Activated CD4-positive, CD25-positive, alpha-beta regulatory T cell treated with anti-CD3 and anti-CD28 coated beads, Interleukin-2, amount 50 U/mL, for 72 hours (primary cell): ENCODE measurements at places on chromosomes 1 and 21.

GRCh38 chr1:29197590-29197924 lies 15.9 kb upstream of the SRSF4 start:
- DNase-seq: no peak

DNA sequence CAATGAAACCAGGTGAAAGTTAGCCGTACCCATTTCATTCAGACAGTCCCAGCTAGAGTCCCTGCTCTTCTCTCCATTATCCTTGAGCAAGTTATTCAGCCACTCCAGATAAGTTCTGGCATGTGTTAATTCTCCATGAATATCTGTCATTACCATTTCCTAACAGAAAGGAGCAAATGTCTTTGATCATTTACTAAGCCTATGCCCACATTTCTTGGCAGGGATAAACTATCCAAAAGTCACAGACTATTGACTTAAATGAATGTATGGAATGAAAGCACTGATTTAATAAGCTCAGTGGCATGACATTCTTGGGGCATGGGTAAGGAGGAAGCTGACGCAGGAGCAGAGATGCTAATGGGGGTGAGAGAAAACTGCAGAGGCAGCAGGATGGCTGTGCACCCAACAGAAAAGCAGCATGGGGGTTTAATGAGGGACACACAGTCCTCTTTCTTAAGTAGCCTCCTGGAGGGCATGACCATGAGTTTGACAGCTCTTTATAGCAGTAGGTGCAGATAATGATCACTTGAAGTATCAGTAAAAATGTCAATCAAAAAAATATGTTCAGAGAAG lies 17.6 kb upstream of the DHCR24 start:
- DNase-seq: no peak

GRCh38 chr1:3026581-3027391 lies 5.5 kb downstream of the ACTRT2 start:
- peak; percentile 13 for DNase-seq

GRCh38 chr1:14876747-14877146 lies 276.8 kb upstream of the TMEM51 start:
- no peak for DNase-seq

DNA sequence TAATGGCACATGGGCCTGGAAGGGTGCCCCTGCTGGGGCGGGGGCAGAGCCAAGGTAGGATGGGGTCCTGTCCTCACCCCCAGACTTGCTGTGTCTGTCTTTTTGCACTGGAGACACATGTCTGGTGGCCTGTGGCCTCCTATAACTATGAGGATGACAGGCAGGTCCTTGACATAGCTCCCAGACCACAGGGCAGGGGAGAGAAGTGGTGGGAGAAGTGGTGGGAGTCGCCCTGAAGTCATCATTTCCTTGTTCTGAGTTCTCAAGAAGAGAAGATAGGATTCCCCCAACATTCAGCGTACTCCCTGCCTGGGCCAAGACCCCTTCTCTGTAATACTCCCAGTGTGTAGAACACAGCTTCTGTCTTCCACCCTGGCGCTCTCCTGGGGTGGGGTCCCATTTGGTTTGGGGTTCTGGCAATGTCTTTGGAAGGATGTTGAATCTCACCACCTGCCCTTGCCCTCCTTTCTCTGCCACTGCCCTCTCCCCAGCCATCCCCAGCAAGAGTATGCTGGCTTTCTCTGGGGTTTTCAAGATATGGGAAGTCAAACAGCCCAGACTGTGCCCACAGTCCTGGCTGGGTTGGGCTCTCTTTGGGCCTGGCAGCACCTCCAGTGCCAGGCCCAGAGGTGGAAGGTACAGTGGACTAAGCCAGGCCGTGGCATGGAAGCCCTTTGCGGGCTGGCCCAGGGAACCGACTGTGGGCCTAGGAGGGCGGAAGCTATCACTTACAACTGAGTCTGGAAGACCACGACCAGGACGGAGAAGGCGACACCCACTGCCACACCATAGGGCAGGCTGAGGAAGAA lies 19.4 kb downstream of the SLC26A9 start:
- DNase-seq: peak; percentile 8

- no peak for DNase-seq
Observed at GRCh38 chr1:95321531-95321930, 87.5 kb downstream of the RWDD3 start.

- DNase-seq: no peak
Observed at GRCh38 chr1:154453161-154453560, 48.0 kb downstream of the IL6R start.

DNA sequence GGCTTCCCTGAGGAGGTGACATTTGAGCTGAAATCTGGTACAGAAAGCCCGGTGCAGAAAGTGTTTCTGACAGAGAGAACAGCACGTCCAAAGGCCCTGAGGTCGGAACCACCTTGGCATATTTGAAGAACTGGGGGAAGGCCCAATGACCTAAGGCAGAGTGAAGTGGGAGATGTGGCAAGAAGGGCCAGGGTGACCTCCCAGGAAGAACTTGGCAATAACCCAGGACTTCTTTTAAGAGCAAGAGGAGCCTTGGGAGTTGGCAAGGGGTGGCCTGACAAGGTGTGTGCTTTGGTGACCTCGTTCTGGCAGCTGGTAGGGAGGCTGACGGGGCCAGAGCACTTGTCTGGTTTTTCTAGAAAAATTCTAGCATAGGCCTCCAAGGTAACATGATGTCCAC lies 23.4 kb downstream of the TTC39A start:
- no peak for DNase-seq

DNA sequence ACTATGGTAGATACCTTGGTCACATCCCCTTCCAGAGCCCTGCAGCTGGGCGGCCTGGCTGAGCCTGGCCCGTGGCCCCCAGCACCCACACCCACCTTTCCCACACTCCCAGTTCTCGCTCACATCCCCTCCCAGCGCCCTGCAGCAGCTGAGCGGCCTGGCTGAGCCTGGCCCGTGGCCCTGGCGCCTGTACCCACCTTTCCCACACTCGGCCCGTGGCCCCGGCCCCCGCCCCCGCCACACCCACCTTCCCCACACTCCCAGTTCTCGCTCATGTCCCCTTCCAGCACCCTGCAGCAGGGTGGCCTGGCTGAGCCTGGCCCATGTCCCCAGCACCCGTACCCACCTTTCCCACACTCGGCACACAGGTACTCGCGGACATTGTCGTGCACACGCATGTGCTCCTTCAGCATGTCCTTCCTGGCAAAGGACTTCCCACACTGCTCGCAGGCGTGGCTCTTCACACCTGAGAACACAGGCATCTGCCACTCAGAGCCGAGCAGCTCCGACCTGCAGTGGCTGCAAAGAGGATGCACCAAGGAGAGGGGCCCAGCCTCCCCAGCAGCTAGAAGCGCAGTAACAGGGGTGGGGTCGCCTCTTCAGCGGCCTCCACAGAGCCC lies 52.5 kb upstream of the RIPK4 start:
- DNase-seq: no peak

DNA sequence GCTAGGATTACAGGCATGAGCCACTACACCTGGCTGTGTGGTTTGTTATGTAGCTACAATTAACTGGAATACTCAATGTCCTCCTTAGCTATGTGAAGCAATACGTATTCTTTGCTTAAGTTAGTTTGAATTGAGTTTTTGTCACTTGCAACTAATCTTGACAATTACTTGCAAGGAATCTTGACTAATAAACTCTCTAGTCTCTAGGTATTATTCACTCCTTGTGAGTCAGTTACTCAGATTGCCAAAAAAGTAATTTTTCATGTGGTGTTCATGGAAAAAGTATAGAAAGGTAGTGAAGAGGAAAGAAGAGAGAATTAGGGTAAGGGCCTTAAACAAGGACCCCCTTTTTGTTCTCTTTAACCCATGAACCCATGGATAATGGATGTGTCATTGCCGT lies 7.6 kb upstream of the SNX27 start:
- DNase-seq: no peak

DNA sequence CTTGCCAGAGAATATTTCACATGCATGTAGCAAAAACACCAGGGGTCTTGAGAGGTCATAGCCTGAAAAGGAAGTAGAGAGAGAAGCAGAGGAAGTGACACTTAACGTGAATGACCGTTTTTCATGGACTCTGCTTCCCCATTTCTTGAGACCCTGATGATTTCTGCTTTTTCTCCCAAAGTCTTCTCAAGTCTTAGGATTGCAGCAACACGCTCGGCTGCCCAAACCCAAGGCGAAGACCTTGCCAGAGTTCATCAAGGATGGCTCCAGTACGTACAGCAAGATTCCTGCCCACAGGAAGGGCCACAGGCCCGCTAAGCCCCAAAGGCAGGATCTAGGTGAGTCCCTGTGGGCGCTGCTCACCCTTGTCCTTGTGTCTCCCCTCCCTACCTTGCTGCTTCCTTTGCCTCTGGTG lies 12.8 kb downstream of the THEMIS2 start:
- DNase-seq: no peak

DNA sequence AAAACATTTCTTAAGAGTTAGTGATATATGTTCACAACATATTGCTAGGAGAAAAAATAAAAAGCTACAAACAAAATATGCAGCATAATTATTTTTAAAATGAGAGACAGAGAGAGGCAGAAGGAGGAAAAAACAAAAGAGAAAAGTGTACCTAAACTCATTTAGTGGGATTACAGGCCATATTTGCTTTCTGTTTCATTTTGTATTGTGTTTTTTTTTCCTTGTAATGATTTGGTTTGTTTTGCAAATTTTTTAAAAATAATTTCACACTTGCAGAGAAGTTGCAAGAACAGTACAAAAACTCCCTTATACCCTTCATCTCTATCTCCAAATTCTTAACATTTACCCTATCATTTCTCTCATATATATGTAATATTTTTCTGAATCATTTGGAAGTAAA lies 65.0 kb downstream of the LBR start:
- DNase-seq: no peak

- no peak for DNase-seq
Observed at GRCh38 chr1:247385283-247385682, 30.7 kb upstream of the NLRP3 start.

DNA sequence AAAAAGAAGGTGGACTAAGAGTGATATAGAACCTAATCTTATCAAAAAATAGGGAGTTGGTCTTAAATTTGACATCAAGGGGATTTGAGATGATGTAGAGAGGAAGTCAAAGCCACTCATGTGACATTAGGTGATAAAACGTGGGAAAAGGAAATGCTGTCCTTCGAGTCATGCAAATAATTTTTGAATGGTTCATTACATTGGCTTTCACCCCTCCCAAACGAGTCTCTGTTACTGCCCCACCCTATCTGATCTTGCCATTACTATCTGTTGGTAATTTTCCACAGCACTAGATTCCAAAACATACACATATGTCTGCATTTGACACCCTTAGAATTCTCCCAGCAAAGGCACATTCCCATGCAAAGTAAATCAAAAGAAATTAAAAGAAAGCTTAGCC lies 531.1 kb upstream of the ADAMTS5 start:
- no peak for DNase-seq

DNA sequence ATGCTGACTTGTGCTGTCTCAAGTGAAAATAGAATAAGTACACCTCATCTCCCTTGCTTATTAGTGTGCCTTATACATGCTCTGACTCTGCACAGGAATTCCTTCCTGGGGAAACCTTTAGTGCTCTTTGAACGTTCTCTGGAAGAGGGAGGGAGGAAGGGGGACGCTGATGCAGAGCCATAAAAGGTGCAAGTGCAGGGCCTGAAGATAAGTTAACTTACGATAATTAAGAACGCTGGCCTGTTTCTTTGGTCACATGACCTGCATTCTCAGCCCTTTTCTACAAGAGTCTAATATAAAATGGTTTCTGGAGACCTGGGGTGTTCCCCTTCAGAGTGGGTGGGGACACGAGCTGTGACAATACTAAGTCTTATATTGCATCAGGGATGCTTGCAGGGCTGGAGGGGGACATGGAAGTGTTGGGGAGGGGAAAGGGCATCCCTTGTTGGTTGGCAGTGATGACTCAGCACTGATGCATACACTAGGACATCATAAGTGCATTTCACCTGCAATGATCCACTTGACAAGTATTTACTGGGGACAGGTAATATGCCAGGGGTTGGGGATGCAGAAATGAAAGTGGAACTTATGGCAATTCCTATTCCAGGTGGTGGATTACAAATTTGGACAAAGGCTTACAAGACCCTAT lies 26.3 kb upstream of the KIAA0040 start:
- DNase-seq: no peak

- no peak for DNase-seq
Observed at GRCh38 chr1:82091729-82092128, 291.0 kb downstream of the ADGRL2 start.

DNA sequence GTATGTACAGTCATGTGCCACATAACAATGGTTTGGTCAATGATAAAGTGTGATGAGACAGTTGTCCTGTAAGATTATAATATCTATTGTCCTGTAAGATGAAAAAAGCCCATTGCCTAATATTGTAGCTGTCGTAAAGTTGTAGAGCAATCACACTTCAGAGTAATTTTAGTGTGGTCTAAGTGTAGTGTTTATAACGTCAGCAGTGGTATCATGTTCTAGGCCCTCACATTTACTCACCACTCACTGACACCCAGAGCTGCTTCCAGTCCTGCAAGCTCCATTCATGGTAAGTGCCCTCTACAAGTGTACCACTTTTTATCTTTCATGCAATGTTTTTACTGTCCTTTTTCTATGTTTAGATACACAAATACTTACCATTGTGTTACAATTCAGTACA lies 259.9 kb upstream of the RAB4A start:
- no peak for DNase-seq

DNA sequence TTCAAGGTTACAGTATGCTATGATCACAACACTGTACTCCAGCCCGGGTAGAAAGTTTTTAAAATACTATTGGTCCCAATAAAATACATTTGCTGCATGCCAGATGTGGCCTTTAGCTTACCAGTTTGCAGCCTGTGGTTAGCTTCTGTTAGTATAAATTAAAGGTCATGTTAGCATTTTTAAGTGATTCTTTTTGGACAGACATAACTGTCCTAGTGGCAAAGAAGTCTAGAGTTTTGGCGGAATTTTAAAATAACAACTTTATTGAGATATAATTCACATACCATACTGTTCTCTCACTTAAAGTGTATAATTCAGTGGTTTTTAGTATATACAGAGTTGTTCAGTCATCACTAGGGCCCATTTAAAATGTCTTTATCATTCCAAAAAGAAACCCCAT lies 24.3 kb upstream of the TMEM39B start:
- DNase-seq: no peak

- DNase-seq: no peak
Observed at GRCh38 chr21:41477641-41478318, 30.2 kb downstream of the TMPRSS2 start.

GRCh38 chr1:234083460-234083859 lies 179.0 kb downstream of the SLC35F3 start:
- DNase-seq: no peak

DNA sequence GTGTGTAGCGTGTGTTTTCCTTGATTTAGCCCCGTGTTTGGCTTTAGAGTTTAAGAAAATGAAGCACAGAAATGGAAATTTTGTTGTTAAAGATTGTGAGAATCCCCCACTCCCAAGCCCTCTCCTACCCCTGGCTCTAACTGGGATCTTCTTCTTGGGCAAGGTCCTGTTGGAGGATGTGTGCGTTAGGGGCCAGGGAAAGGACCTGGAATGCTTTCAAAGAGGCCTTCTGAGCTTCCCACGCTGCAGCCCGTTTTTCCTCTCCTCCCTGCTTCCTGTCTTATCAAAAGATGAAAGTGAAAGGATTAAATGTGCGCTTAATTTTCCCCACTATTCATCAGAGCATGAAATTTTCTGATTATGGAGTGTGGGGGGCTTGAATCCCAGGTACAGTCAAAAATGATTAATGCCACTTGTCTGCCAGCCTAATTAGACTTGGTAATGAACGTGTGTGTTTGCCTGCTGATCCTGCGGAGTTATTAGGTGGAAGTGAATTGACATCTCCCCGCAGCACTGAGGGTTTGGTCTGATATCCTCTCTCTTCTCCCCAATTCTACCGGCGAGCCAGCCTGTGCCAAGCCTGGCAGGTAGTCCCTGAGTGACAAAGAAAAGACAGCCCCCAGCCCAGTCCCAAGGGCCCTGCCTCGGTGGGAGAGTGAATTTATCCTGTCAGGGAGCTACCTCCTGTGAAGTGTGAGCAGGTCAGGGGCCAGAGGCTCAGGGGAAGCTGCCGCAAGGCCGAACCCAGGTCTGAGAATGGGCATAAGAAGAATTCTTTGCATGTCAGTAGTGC lies 4.9 kb downstream of the RASSF5 start:
- DNase-seq: no peak
